ENCODE measurements at places on chromosomes 7 and 10.

GRCh38 chr7:128378637-128379036 is 17.1 kb upstream of the PRRT4 start:
- DNase-seq: no peak

DNA sequence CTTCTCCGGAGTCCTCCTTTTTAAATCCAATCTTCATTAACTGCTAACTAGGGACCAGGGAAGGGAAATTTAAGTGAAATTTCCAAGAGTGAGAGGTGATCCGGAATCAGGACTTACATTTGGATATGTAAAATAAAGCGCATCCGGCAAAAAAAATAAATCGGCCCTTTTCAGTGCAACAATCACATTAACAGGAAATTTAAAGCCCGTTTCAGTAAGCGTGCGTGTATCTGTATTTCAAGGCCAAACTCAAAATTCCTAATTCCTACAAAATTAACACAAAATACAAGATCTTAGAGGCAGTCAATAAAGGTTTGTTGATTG is 771 bp downstream of the DNAJC9 start:
- DNase-seq: no peak

DNA sequence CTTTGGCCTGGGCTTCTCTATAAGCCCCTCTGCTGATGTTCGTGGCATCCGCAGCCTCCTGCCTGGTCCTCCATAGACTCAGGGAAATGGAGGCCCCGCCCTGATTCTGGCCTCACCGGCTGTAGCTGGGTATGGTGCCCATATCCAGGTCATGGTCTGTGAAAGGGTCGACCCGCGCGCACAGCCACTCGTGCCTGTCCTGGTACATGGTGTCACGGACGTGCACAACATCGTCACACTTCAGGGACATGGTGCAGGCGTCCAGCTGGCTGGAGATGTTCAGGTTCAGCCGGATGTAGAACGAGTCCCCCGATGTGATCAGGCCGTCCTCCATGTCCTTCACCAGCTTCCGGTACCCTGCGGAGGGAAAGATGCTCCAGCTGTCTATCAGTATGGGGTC is 75.1 kb upstream of the GNA12 start:
- DNase-seq: no peak

DNA sequence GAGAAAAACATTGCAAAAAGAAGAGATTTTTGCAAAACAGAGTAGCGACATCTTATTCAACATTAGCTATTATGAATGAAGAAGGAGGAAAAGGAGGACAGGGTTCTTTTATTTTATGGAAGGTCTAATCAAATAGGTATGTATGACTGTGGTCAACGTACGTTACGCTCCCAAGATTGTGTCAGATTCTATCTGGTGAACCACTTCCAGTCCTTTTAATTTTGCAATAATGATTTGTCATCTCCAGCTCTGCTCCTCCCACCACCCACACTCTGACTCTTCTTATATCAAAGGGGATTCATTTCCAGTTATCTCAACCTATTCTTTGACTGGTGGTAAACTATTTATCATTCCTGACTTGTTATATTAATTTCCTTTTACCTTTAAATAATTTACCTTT is 259.9 kb downstream of the CACNA2D1 start:
- DNase-seq: no peak

DNA sequence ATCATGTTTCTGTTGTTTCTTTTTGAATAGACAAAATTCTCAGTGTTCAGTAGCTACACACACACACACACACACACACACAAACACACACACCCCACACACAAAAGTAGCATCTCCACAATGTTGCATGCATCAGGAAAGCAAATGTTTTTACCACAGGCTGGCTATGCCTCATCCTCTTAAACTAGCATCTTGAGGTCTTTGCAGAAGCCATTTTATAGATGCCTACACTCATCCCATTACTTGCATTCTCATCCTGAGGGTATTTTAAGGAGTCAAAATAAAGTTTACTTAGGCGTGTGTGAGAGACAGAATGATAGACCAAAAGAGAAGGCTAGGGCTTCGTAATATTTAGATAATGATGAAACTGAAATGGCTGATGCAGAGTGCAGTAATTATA is 7.9 kb upstream of the INHBA start:
- no peak for DNase-seq

GRCh38 chr7:87513735-87514335 is 38.4 kb upstream of the ABCB4 start:
- DNase-seq: no peak

- DNase-seq: no peak
Measured at GRCh38 chr10:24825551-24825950, 101.9 kb upstream of the ARHGAP21 start.

DNA sequence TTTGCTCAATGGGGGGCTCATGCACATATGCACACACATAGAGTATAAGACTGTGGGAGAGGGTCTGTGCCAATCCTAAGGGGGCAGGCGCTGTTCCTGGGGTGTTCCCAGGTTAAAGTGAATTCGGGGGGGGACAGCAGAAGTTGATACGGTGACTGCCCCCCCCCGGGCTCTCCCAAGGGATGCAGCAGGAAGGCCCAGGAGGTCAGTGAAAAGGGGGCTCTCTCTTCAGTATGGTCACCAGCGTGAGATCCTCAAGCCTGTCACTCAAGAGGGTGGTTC is 32.4 kb downstream of the SPDYE6 start:
- DNase-seq: no peak

GRCh38 chr7:25907214-25907613 is 244.8 kb upstream of the NFE2L3 start:
- no peak for DNase-seq

GRCh38 chr7:55567571-55567970 is 4.7 kb downstream of the VOPP1 start:
- DNase-seq: no peak

DNA sequence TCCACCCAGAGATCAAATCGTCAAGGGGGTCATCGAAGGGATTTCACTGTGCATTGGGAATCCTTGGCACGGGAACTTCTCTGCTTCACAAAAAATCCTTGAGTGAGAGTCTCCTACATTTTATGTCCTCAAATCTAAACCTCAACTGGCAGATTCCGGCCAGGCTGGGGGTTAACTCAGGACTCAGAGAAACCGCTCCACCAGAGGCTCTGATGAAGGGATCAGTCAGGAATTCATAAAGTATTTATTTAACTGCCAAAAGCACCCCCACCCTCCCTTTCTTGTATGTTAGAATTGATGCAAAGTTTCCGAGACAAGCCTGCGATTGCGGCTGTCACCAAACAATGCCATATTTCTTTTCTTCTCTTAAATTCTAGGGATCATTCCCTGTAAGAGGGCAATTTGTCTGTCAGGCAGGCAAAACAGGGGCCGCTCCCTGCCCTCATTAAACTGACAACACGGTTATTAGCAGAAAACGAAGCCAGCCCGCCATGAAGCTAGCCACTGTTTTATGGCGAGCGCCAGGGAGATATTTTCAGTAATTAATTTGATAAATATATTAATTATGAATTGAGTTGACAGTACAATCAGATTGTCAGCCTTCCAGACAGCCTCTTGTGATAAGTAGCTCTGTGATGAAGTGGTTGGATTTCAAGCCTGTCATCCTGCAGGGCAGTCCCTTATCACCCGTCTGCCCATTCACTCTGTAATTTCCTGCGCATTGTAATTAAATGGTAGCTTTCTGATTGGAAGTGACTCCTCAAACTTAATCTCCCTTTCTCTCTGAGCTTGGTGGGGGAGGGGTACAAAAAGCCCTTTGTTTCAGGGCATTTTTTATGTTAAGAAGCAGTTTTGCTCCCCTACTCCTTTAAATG is 153.0 kb upstream of the GPR26 start:
- DNase-seq: no peak

- no peak for DNase-seq
Measured at GRCh38 chr7:44074349-44074695, 8.0 kb downstream of the POLM start.

DNA sequence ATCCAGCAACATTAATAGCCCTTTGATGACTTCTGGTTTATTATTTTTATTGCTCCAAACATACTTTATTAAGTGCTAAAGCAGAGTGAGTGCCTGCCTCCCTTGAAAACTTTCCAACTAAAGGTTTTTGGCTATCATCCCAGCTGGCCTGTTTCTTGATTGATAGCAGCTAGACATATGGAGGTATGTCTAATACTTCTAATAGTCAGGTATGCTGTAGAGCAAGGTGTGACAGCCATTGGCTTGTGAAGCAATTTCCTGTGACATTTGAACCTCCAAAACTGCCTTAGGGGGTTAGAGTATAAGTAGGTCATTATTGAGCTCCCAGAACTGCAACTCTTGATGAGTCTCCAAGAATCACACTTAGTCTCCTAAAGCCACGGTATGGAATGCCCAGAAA is 55.8 kb downstream of the LOXL4 start:
- no peak for DNase-seq

- no peak for DNase-seq
Measured at GRCh38 chr10:62333135-62333889, 40.9 kb upstream of the ZNF365 start.

GRCh38 chr10:7085913-7086589 is 324.8 kb downstream of the SFMBT2 start:
- DNase-seq: no peak

DNA sequence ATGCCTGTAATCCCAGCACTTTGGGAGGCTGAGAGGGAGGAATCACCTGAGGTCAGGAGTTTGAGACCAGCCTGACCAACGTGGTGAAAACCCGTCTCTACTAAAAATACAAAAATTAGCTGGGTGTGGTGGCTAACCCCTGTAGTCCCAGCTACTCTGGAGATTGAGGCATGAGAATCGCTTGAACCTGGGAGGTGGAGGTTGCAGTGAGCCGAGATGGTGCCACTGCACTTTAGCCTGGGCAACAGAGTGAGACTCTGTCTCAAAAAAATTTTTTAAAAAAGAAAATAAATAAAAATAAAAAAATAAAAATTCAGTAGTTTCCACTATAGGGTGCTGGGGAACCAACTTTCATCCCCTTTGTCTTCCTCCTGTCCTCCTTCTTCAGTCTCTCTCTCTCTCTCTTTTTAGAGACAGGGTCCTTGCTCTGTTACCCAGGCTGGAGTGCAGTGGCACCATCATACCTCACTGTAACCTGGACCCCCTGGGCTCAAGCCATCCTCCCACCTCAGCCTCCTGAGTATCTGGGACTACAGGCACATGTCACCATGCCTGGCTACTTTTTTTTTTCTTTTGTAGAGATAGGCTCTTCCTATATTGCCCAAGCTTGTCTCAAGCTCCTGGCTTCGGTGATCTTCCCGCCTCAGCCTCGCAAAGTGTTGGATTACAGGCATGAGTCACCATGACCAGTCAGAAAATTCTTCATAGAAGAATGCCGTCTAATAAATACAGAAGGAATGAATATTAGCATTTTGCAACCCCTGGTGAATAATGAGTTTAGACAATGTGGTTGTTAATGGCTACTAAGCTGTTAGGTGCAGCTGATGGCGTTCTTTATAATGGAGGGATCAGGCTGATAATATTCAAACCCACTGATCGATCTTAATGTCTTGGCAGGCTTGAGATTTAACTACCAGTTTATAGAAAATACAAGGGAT is 20.6 kb downstream of the RBM20 start:
- DNase-seq: no peak

GRCh38 chr10:100985336-100985735 is 2.0 kb downstream of the MRPL43 start:
- DNase-seq: no peak

DNA sequence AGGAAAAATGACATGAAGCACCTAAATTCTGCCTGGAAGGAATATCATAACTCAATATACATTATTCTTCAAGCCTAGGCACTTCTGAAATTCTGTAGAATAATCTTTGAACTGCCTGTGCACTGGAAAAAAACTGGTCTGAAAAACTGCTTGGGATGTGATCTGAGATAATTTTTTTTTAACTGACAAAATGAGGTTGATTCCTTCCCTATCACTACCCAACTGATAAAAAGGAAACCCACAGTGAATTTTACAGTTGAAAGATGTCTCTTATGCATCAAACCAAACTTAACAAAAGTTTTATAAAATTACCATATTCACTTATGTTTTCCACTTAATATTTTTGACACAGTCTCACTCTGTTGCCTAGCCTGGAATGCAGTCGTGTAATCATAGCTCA is 67.2 kb upstream of the FAM133B start:
- no peak for DNase-seq

- DNase-seq: no peak
Measured at GRCh38 chr10:29144126-29144525, 144.7 kb upstream of the LYZL1 start.

GRCh38 chr7:94289071-94289470 is 105.6 kb upstream of the COL1A2 start:
- peak; percentile 49 for DNase-seq

DNA sequence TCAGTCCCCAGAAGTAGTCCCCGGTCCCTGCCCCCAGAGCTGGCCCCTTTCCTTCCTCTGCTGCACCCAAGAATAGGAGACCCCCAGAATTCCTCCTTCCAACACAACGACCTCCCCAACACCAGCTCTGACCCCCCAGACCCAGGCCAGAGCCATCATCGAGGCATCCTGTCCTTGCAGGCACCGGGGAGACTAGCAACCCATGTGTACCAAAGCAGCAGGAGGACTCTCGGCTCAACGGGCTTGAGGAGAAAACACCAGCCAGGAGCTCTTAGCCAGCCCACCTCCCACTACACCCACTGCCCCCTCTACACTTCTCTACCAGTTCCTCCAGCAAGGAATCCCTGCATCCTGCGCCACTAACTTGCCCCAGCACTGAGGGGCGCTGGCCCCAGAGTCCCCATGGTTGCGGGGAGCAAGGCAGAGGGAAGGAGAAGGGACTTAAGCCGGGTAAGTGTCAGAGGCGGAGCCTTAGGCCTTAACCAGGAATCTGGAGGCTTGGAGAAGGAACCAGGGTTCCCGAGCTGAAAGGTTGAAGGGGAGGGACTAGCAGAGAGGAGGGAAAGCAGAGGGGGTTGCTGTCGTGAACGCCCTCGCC is 3.9 kb downstream of the GRID1 start:
- no peak for DNase-seq

DNA sequence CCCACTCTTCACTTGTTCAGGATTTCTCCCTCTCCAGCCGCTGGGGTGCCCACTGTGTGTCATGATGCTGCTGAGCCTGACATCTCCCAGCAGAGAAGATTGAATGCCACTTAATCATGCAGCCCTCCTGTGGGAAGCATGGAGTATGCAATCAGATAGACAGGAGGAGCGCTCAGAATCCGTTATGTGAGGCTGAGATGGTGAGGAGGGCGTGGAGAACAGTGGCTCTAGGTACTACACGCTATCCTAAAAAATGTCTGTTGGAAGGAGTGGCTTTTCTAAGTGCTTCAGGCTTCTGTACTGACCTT is 334.3 kb downstream of the LRMDA start:
- DNase-seq: no peak

- DNase-seq: no peak
Measured at GRCh38 chr7:41255716-41256115, 447.2 kb downstream of the INHBA start.

- peak; percentile 12 for DNase-seq
Measured at GRCh38 chr7:24842449-24843241, 85.4 kb upstream of the GSDME start.
